CD8-positive, alpha-beta memory T cell (primary cell): ENCODE measurements at places on chromosomes 1 and 21. TPM values are rescaled to one million over a fixed set of nuclear protein-coding genes. Genes with fewer than 3 reads are reported as not detected.

DNA sequence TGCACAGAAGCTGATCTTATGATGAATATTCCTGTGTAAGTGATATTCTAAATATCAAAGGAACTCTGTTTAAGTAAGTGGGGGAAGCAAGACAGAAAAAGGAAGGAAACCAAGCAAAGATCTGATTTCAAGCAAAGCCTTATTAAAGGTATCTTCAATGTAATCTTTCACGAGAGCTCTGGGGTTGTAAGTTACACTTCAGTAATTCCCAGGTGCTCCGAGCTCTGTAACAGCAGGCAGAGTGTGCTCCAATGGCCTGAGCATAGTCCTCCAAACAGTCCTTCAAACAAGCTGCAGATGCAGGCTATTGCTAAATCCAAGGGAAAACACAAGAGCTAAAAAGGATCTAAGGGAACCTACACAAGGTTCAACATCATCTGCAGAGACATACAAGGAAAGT is 949.7 kb upstream of the TMPRSS15 start:
- DNase-seq = no peak

GRCh38 chr1:243415663-243416408 is 160.0 kb downstream of the SDCCAG8 start:
- no peak for DNase-seq

Gene CHD5
- polyA plus RNA-seq = not detected

DNA sequence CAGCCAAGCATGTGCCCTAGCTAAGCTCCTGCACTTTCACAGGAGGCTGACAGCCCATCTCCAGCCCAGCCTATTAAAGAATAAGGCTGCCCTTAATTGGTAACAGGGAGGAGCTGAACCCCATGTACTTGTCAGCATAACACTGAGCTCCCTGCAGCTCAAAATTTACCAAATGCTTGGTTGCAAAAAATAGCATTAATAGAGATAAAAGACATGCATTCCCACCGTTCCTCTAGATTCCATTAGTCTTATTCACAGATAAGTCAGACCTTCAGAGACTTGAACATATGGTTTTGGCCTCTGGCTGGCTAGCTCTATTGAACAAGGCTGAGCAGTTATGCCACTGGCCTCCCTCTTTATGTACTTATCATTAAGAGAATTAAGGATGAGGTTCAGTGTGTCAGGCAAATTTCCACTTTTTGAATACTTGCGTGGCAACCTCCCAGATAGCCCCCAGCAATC is 29.2 kb downstream of the OLFML3 start:
- DNase-seq = no peak

- DNase-seq = no peak
Measured at GRCh38 chr21:32748529-32748928, 20.7 kb upstream of the SYNJ1 start.
